Effector memory CD4-positive, alpha-beta T cell (primary cell): ENCODE measurements at places on chromosomes 13 and 19.

- no peak for DNase-seq
Observed at GRCh38 chr13:59263531-59263930, 900.2 kb downstream of the DIAPH3 start.

- no peak for DNase-seq
Observed at GRCh38 chr19:50818859-50819472, 4.6 kb downstream of the KLK1 start.

DNA sequence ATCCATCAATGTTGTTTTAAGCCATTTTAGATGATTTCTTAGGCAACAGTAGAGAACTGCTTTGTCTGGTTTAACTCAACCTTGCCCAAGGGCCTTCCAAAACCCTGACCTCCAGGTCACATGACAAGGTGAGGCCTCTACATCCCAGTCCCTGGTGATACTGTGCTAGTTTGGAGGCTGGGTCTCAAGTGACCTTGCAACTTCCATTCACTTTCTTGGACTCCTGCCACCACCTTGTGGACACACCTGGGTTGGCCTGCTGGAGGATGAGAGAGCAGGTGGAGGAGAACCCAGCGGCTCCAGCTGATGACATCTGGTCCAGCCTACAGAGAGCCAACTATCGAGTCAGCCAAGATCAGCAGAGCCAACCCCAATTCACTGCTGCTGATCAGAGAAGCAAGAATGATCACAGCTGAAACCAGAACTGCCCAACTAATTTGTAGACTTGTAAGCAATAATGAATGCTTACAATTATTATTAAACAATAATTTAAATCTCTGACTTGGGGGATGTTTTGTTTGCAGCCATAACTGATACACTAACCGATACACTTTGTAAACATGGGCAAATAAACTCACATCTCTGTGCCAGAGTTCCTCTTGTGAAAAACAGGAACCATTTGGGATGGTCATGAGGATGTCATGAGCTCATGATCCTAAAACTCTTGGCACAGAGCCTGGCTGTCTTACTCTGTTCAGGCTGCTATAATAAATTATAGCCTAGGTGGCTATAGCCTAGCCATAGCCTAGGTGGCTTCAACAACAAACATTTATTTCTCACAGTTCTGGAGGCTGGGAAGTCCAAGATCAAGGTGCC lies 11.5 kb downstream of the FAM187B start:
- peak; percentile 27 for DNase-seq

- DNase-seq: no peak
Observed at GRCh38 chr13:47661076-47661475, 340.0 kb downstream of the SUCLA2 start.

- no peak for DNase-seq
Observed at GRCh38 chr13:80010286-80010831, 330.6 kb downstream of the SPRY2 start.
